Midbrain (tissue), 1 donor: ENCODE measurements at places on chromosomes 3 and 15.
A peak's percentile ranks its signal among the peaks of the same experiment; 100 is the strongest.

- DNase-seq = no peak
Measured at GRCh38 chr3:71183549-71183948, 400.0 kb downstream of the FOXP1 start.

DNA sequence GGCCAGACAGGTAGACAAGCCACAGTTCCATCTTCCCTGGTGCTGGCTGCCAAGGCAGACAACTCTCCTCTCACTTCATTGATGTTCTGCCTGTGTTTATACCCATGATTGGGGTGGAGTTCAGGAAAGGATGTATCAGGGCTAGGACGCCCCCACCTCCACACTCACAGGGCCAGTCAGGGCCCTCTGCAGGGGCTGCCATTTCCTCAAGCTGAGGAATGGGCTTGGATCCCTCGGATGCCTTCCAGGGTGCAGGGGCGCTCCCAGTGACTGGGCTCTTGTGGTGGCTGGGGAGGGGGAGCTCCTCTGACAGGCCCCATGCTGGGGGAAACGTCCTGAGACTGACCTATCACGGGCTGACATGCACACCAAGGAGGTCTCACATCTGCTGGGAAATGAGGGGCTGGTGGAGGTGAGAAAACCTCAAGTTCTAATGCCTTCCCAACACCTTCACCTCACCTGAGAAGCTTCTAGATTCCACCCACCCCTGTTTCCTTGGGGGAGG is 31.4 kb downstream of the SEMA7A start:
- no peak for DNase-seq

GRCh38 chr3:170835336-170835735 is 34.7 kb downstream of the RPL22L1 start:
- DNase-seq = no peak

- no peak for DNase-seq
Measured at GRCh38 chr3:182121401-182121800, 409.7 kb downstream of the SOX2 start.

GRCh38 chr3:172364374-172365027 is 83.8 kb downstream of the GHSR start:
- no peak for DNase-seq

DNA sequence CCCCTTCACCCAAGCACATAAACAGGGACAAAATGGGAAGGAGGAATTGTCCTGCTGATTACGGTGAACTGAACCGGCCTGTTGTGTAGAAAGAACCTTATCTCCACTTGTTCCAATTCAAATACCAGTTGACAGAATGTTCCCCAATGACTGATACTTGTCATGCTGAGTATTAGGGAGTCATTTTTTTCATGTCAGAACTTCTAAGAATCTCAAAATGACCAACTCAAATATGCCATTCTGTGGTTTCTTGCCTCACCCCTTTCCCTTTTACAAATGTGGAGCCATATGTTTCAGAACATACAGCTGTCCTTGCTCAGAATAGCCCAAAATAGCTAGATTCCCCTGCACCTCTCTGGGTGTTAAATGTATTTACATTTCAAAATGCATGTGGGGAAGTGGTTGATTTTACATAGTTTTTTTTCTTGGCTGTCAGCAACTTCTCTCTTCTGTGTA is 405.9 kb upstream of the TBL1XR1 start:
- no peak for DNase-seq

DNA sequence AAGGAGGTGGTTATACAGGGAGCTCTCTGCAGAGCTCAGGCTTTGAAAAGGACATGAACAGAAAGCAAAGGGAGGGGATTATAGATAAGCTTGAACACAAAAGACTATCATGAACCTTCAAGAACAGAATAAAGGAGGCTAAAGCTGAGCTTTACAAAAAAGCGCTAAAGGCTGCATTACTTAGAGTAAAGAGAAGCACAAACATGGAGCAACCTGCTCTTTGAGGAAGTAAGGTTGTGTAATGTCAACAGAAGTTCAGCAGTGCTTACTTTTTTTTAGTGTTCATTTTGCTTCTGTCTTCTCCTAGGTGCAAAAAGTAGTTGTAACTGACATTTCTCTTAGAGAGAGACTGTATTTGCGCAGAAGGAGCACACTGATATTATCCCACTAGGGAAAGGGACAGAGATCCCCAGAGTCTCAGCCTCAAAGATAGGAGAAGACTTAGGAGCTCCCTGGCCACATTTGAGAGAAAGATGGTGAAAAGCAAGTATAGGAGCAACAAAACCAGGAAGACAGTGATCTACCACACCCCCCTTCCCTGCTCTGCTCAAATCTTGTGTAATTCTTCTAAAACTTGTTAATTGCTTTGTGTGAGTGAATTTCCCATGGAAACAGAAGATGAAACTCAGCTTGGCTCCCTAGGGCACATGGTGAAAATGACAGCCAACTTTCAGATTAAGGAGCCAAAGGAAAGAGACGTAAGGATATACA is 54.7 kb downstream of the QTRT2 start:
- no peak for DNase-seq

DNA sequence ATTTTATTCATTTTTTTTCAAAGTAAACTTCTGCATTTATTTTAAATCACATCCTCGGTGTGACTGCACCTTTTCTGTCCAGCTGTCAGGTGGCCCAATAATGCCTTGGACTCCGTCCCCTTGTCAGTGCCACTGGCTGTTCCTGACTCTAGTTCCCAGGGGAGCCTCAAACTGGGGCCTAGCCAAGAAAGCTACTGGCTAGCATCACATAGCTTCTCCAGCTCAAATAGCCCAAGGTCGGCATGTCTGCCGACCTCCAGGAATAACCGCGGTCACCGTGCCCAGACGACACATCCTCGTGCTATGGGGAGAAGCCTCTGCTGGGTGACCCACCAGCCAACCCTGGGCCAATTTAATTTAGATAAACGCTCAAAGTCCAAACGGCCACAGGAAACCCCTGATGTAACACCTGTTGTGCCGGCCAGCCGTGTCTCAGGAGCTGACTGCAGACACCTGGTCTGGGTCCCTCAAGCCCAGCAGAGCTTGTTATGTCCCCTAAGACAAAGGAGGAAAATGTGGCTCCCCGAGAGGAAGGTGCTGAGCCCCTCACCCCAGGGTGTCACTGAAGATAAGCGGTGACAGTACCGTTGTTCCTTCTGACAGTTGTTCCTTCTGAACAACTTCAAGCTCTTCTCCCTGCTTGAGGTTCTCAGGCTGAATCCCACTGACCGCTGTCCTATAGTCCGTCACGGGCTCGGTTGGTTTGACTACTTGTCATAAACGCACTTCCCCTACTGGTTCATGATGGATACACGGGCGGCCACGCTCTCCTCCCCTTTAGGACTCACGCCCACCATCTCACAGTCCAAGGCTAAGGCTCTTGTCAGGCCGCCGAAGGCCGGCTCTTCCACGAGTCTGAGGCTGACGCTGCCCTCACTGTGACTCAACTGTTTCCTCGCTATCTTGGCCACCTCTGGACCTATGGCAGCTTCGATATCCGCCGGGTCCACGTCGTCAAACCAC is 126.2 kb downstream of the KLF13 start:
- no peak for DNase-seq

- DNase-seq = peak; percentile 53
Measured at GRCh38 chr3:4271834-4272233, 31.3 kb upstream of the SETMAR start.

DNA sequence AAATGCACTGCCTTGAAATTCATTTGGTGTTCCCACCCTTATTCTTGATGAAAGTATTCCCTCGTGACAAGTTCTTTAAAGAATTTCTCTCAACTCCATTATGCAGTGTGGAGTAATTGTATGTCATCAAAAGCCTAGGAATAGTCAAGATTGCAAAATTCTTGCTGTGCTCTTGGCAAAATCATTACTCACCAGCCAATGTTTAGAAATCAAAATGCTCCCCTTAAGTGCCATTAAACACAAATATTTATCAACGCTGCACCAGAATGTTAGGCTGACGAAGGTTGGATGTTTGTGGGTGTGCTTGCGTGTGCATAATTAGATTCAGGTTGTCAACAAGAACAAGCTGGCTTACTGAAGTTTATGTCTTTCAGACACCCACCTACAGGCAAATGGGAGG is 40.5 kb downstream of the SST start:
- DNase-seq = no peak

DNA sequence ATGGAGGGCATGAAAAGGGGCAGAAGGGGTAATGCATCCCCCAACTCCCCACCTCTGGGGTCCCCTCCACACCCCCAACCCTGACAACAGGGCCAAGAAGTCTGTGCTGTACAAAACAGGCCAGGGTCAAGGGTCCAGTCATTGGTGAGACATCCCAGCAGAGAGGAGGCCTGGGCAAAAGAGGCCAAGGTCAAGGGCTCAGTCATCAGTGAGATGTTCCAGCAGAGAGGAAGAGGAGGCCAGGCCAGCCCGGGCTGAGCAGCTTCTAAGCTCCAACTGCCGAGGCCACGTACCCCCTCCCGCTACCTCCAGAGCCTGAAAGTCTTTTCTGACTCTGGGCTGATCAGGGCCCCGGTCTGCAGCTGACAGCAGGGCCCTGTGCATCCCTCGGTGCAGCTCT is 52.4 kb downstream of the LHFPL4 start:
- no peak for DNase-seq

DNA sequence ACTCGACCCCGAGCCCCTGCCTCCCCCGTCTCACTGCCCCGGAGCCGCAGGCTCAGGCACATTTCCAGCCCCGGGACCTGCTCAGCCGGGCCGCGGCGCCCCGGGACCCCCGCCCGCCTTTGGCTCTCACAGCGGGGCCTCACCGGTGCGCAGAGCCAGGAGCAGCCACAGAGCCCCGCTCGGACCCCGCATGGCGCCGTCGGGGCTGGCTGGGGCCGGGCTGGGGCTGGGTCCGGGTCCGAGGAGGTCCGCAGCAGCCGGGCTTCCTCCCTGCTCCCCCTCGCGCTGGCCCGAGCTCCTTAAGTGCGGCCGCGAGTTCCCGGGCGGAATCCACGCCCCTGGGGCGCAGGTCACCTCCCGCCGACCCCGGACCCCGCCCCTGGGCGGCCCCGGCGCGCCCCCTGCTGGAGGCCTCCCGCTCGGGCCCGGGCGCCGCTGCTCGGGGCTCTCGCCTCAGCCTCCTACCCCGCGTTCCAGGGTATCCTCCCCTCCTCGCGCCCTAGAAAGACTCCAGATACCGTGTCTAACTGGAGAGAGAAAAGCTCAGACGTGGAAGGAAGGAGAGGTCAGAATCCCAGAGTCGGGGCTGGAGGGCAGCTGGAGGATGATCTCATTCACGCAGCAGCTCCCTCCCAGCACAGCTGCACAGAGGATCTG is at the start of gene MELTF:
TSS of gene MELTF (minus strand) at position 307 of the 657 bp plus-strand sequence. CDS start at position 192, 115 bp downstream.
- DNase-seq = peak; percentile 15

GRCh38 chr15:101173233-101174119 is 78.4 kb downstream of the CHSY1 start:
- DNase-seq = no peak

- DNase-seq = no peak
Measured at GRCh38 chr3:65788461-65788860, 250.3 kb downstream of the MAGI1 start.

GRCh38 chr3:143252931-143253330 is 133.4 kb downstream of the CHST2 start:
- no peak for DNase-seq

GRCh38 chr3:9552252-9552999 is 1.2 kb downstream of the LHFPL4 start:
- no peak for DNase-seq

- no peak for DNase-seq
Measured at GRCh38 chr3:117045143-117045542, 335.6 kb downstream of the TUSC7 start.

- DNase-seq = no peak
Measured at GRCh38 chr3:147415874-147416273, 6.7 kb downstream of the ZIC1 start.

DNA sequence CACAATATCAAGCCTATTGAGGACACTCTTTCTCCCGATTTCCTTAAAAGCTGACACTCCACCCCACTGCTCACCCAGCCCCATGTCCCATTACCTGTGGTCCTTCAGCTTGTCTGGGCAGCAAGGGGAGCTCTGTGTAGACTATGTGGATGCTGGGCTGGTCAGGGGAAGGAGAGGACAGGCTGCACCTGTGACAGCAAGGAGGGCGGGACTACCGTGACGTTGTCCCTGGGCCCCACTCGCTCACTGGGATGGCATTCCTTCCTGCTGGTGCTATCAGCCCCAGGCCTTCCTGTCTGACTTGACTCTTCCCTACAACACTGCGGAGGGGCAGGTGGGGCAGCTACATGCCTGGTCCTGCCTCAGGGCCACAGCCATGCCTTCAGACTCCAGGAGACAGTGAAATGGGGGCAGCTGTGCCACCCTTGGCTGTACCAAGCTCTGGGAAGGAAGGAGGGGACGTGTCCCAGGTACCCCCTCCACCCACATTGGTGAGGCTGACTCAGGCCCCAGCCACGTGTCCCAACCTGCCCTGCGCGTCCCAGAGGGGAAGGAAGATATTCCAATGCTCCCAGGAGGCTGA is at the start of gene TMEM40:
TSS of gene TMEM40 (minus strand) at position 163 of the 583 bp plus-strand sequence. CDS start 9,427 bp downstream, outside the sequence.
- no peak for DNase-seq

GRCh38 chr15:97446138-97446537 is 514.4 kb upstream of the ARRDC4 start:
- DNase-seq = no peak

DNA sequence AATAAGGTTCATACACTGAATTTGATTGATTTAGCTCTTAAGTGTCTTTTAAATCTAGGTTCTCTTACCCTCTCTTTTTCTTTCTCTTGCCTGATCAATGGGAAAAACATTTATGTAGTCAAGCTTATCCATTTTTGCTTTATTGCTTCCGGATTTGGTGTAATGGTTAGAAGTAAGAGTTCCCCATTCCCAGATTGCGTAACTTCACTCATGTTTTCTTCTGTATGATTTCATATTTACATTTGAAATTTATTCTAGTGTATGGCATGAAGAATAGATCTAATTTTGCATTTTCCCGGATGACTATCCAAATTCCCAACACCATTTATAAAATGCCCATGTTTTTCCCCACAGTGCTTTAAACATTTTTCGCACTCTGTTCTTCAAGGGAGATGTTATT is 27.9 kb upstream of the SV2B start:
- DNase-seq = no peak

- DNase-seq = no peak
Measured at GRCh38 chr3:7204848-7205156, 343.9 kb downstream of the GRM7 start.

DNA sequence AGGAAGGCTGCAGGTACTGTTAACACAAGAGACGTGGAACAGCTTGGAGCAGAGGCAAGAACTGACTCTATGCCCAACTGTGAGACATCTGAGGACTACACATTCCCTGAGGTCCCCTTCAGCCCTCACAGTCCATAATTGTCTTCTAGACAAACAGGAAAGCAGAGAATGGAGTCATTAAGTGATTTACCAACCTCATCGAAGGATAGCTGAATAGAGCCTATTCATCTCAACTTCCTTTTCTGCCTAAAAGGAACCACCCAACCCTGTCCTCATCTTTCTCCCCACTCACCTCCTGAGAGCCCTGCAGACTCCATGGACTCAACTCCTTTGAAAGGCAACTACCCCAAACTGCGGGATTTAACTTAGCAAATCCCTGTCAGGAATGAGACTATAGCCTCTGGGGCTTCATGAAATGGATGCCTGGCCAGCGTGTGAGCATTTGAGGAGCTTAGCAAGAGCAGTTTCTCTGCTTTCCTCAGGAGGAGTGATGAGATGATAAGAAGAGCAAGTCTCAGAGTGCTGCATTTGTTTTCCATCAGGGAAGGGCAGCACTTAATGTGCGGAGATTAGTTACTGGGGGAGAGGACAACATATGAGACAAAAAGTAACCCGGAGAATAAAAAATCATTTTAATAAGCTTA is 61.5 kb upstream of the FILIP1L start:
- DNase-seq = no peak

GRCh38 chr15:94745371-94745770 is 514.0 kb downstream of the MCTP2 start:
- no peak for DNase-seq

- no peak for DNase-seq
Measured at GRCh38 chr15:36208868-36209582, 370.4 kb upstream of the CDIN1 start.

GRCh38 chr3:137766876-137767537 is 2.9 kb downstream of the SOX14 start:
- DNase-seq = no peak

GRCh38 chr15:28919679-28920655 is 34.2 kb downstream of the APBA2 start:
- no peak for DNase-seq
